IMR-90 (cell line): ENCODE measurements at places on chromosomes 5 and 9. TPM values are rescaled to one million over a fixed set of nuclear protein-coding genes. Genes with fewer than 3 reads are reported as not detected.

DNA sequence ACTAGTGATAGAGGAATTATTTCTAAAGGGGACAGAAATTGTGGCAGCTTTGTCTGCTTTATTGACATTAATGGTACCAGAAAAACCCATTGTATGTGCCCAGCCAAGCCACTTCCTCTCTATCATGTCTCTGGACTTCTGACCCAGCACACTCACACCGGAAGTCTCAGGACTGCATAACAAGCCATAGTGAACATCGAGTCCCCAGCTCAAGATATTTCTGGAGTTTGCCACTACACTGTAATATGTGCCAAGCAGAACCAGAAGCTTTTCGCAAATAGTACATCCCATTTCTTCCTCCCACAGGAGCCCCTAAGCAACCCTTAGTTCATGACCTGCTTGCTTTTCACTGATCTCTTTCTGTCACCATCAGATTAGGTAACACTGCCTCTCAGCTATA is 187.4 kb upstream of the GHR start:
- DNase-seq: no peak

- DNase-seq: no peak
Observed at GRCh38 chr5:127856292-127856691, 153.1 kb downstream of the CCDC192 start.

The MZB1 gene
- not detected in 2 replicates for polyA plus RNA-seq

- DNase-seq: peak; percentile 55
Observed at GRCh38 chr5:1511651-1512540, 11.9 kb downstream of the LPCAT1 start.

DNA sequence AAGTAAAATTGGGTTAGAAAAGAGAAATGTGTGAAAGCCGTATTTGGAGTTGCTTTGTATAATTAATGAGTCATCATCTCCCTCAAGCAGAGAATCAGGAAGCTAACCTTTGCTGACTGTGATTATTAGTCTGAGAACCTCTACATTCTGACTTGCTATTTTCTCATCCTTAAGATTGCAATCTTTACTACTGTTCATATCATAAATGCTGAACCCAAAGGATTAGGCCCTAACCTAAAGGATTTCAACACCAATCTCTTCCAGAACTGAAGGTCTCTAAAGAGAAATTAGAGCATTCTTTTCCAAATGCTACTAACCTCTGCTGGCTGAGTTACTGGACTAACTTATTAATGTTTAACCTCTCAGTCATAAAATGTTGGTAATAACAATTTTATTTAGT is 538.1 kb upstream of the MEF2C start:
- DNase-seq: no peak
